ENCODE measurements at places on chromosomes 12 and 14.

DNA sequence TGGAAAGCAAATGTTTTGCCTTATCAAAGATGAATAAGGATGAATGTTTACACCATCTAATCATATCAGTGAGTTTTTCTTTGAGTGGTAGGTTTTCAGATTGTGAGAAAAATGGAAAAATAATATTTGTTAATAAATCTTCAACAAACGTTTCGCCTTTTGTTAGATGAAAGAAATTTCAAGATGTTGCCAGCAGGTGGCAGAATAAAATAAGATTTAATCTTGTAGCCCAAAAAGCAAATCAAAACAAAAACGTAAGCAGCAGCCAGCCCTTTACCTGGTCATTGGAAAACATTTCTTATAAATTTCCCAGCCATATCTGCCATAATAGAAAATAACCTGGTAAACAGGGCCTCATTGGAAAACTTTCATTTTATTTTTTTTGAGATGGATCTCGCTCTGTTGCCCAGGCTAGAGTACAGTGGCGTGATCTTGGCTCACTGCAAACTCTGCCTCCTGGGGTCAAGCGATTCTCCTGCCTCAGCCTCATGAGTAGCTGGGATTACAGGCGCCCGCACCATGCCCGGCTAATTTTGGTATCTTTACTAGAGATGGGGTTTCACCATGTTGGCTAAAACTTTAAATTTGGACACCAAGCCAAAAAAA, 15.4 kb upstream of the TMEM120B start:
- DNase-seq, result peak; percentile 70

DNA sequence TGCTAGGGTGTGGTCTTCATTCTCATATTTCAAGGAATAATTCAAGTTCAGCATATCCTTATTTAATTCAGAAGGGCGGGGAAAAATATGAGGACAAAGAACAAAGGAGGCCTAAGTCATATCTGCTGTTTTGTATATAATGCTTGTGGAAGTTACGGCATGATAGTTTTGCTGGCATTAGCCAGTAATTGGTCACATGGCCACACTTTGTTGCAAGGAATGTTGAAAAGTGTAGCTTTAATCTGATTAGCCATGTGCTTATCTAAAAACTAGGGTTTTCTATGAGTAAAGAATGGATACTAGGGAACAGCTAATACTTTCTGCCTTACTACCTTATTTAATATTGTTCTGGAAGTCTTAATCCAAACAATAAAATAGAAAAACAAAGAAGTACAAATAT, 34.4 kb upstream of the E2F7 start:
- no peak for DNase-seq

GRCh38 chr14:65704850-65705249, 292.3 kb downstream of the FUT8 start:
- DNase-seq, result no peak

- no peak for DNase-seq
These were observed 29.1 kb downstream of the GABARAPL1 start for GRCh38 chr12:10241727-10242126.

DNA sequence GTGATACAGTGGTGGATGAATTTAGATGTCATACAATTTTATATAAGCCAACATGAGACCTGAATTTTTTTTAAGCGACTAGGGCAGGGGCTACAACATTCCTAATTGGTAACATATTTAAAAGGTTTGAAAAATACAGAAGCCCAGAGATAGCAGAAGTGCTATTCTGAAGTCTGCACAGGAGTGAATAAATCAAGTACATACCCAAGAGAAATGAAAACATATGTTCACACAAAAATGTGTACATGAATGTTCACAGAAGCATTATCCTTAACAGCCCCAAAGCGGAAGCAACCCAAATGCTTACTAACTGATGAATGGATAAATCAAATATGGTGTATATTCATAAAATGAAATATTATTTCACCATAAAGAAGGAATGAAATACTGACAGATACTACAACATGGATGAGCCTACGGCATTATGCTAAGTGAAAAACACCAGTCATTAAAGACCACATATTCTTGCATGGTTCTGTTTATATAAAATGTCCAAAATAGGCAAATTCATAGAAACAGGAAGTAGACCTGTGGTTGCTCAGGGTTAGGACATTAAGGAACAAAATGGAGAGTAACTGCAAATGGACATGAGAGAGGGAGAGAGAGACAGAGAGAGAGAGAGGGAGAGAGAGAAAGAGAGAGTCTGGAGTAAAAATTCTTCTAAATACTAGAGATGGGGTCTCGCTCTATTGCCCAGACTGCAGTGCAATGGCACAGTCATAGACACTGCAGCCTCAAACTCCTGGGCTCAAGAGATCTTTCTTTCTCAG, 28.0 kb upstream of the GXYLT1 start:
- no peak for DNase-seq

DNA sequence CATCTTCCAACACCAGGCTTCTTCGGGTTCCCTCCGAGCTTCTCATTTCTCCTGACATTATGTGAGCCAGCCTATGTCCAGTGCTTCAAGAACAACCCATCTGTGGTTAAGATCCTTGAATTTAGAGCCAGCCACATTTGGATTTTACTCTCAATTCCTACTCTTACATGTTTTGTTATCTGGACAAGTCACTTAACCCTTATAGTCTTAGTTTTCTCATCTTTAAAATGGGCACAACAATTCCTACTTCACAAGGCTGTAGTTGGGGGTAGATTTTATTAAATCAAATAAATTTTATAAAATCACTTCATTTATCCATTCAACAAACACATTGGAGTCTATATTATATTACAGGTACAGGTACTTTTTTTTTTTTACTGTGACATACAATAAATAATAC, 105.5 kb upstream of the SLC38A2 start:
- no peak for DNase-seq

DNA sequence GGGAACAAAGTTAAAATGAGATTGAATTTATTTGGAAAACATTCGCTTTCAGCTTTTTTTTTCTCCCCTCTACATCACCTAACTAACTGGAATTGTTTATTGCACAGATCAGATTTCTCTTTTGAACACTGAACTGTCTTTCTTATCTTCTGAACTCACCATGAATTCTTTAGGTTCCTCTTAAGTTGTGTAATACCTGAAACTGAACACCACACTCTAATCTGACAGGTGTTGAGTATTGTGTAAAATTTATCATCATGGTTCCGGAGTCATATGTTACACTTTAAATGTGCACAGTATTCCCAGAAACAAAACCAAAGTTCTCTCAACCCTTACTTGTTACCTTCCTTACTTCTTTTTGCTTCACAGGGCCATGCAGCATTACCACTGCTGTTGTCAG, 66.8 kb downstream of the TGFB3 start:
- DNase-seq, result no peak

- no peak for DNase-seq
These were observed 22.4 kb downstream of the XRCC3 start for GRCh38 chr14:103692871-103693270.

GRCh38 chr14:94028450-94028826, 2.3 kb downstream of the OTUB2 start:
- no peak for DNase-seq

DNA sequence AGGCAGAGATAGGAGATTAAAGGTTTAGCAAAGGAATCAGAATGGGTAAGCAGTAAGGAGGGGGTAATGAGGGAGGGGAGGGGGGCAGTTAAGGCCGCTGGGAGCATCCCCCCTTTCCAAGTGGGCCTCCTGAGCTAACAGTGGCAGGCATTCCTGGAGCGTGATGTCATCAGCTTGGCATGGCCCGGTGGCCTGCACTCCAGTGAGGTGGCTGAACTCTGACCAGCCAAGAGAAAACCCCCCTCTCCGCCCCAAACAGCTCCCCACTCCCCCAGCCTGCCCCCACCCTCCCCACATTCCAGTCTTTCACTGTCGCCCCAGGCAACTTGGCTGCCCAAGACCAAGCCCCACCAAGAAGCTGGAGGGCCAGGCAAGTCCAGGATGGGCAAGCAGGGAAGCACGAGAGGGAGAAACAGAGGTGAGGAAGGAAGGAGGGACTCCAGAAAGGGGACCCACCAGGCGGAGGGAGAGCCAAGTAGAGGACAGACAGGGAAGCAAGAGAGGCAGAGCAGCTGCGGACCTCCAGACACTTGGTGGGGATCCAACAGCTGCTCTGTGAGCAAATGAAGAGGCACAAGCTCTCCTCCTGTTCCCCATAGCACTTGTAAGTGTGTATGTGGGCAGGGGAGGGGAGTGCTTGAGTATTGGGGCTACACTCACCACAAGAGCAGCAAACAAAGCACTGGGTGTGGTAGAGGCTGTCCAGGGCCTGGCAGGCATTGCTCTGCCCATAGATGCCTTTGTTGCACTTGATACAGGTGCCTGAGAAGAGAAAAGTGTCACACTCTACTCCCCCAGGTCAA, 4.5 kb downstream of the AJUBA start:
- peak; percentile 80 for DNase-seq

GRCh38 chr12:70982991-70983390, 62.5 kb upstream of the PTPRR start:
- DNase-seq, result no peak

DNA sequence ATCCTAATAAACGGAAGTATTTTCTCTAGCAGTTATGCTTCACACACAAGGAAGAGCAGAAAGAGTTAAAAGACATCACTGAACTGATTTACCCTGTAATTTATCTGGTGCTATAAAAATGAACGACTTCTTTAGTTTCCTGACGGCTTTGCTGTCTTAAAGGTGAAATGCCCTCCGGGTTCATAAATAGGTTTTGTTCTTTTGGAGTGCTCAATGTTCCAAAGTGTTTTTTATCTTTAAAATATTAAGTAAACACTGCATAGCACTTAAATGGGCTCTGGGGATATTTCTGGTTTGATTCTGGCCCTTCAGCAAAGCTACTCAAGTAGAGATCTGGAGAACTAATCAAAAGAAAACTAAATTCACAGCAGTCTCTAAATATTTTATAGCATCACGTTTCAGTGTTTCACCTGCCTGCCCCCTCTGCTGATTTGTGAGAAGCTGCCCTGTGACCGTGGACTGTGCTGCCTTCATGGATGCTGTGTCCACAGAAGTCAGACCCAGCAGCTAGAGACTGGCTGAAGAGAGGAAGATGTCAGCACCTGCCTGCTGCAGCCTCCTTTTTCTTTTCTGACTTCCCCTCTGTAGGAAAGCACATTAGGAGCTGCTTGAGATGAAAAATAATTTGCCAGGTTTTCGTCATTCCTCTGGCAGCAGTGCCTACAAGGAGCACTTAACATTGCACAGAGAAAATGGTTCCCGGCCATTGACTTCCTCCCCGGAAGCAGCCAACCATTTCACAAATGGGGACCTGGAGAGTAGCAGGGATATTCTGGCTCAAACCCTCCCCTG, 205.1 kb upstream of the FSCB start:
- DNase-seq, result no peak

- DNase-seq, result no peak
These were observed 687 bp downstream of the IFFO1 start for GRCh38 chr12:6555018-6555691.

DNA sequence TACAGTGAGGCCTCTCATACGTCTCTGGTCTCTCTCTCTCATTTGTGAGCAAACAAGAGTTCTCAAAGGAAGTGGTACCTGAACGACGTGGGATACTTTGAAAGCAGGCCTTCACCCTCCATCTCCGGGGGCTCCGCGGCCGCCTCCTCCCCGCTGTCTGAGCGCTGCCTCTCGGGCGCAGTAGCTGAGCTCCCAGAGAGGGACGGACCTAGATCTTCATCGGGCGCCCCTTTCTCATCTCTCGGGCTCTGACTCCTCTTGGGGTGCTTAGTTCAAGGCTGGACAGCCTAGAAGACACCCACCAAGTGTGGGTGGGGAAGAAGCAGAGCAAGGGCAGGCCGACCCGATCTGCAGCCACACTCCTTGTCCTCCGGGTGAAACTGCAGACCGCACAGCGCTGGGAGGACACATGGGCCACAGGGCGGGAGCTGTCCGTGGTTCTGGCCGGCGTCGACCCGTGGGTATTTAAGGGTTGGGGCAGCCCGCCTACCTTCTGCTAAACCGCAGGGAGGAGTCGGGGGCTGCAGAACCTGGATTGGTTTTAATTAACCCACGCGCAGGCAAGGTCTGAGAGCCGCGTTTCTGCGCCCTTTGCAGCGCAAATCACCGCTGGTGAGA, 92.7 kb downstream of the PAH start:
- peak; percentile 38 for DNase-seq

- no peak for DNase-seq
These were observed 291.4 kb downstream of the NAV3 start for GRCh38 chr12:78121969-78122610.

DNA sequence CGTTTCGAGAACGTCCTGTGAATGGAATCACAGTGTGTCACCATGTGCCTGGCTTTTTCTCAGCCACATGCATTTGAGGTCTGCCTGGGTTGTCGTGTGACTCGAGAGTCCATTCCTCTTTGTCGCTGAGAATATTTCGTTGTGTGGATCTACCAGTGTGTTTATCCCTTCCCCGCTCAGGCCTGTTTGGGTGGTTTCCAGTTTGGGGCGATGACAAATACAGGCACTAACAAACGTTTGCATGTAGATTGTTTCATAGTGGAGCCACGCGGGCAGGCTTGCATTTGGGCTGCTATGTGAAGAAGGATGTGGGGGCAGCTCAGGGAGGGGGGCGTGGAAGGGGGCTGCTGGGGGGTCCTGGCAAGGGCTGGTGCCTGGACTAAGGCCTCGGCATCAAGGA, 14.1 kb downstream of the RIN3 start:
- no peak for DNase-seq

GRCh38 chr12:112282920-112283319, 99.3 kb downstream of the HECTD4 start:
- DNase-seq, result no peak

DNA sequence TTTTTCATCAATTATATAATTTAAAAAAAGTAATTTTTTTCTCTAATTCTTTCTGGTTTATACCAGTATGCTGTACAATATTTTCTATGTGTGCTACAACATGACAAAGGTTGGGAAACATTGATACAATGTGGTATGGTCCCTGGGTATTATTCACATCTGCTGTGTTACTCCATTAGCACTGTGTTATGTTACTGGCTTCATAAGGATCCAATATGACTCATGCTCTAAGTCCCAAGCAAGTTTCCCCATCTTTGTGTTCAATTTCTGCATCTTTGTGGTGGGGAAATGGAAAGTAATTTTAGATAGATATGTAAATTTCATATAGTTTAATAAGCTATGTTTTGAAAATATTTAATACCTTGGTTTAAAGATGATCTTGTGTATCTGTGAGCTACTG, 35.8 kb downstream of the FBXO33 start:
- no peak for DNase-seq

DNA sequence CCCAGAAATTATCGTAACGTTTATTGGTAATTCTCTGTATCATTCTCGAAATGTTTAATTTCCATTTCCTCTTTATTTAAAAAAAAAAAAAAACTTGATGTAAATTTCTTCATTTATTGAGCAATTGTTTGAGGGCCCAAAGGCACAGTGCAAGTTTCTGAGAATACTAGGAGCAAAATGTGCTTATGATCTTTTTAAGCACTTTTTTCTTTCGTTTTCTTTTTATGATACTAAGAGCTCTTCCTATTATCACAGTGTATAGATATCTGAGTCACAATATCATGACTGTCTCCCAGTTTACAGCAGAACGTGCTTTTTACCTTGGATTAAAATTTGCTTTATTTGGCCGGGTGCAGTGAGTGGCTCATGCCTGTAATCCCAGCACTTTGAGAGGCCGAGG, 5.6 kb downstream of the ATP2A2 start:
- DNase-seq, result no peak

DNA sequence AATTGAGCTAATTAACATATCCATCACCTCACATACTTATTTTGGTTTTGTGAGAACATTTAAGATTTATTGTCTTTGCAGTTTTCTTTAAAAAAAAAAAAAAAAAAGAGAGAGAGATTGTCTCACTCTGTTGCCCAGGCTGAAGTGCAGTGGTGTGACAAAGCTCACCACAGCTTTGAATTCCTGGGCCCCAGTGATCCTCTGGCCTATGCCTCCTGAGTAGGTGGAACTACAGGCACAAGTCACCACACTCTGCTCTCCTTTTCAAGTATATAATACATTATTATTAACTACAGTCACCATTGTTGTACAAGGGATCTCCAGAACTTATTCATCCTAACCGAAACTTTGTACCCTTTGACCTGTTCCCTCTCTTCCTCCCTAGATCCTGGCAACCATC, 64.0 kb downstream of the NUMB start:
- DNase-seq, result no peak
